Calu3 (cell line): ENCODE measurements at places on chromosomes 7 and 10.

DNA sequence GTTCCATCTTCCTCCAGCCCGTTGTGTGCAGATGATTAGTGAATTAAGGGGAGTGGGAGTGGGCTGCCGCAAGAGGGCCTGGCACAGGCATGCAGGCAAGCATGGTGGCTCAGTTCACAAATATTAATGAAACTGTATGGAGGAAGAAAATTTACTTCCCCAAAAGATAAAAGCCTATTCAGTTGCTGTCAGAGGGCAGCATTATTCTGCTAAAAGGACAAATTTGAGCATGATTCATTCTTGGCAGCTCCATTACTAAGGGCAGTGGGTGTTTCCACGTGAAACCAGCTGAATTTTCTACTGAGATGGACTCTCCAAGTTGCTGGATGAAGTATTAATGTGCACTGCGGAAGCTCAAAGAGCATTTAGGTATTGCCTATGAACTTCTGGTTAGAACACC lies 90.9 kb upstream of the WDR11 start:
- DNase-seq: no peak

- no peak for DNase-seq
Measured at GRCh38 chr10:119331061-119331460, 123.7 kb downstream of the GRK5 start.

DNA sequence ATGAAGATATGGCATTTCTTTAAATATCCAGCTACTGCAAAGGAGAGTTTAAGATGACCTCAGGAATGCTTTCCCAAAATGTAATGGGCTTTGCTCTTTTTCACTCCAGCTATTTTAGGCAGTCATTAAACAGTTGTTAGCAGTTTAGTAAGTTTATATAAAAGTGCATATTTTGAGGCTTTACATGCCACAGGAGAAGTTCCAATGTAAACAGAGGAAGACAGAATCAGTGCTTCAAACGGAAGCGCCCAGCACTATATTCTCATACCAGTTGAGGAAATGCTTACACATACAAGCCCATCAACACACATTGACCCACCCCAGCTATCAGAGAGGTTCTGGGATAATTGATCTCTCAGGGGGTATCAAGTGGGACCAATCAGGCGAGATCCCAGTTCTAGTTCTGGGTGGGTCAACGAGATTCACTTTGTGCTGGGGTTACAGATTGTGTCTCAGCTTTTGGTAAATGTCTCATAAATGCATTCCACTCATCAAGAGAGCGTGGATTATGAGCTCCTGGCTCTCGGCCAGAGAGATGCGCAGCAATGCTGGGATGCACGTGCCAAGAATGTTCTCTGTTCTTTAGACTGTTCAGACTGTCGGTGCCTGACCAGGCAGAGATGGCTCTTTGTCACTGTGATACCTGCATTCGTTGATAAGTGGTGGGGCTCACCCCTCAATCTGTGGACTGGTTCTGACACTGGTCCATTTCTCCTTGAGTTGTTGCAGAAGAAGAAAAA lies 55.0 kb downstream of the CACNB2 start:
- DNase-seq: no peak

- no peak for DNase-seq
Measured at GRCh38 chr7:134747326-134747725, 32.1 kb upstream of the CALD1 start.

DNA sequence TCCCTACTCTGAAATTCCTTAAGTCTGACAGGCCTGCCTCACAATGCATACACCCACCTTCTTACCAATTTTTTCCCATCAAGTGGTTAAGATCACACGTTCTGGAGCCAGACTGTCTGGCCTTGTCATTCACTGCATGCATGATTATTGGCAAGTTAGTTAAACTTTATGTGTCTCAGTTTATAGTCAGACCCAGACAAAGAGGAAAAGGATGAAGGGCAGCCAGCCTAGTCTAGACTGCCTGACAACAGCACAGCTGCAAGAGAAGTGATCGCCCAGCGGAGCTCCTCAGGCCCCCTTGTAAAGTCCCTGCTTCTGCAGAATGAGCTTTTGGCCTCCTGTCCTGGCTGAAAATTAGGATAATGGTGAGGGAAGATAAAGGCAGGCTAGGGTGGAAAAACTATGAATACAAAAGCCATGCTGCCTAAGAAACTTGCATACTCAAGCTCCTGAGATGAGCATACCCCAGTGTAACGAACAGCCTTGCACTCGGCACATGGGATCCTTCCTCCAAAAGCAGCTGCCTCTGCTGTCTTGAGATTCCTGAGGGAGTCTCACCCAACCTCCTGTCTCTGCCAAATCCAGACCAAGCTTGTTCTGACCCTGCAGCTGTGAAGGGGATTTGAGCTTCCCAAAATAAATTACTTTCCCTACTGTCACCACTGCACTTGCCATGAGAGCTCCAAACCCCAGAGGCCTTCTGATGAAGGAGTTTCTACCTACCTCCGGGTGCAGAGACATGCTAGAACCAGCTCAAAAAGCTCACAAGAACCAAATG lies 26.7 kb upstream of the MRLN start:
- DNase-seq: no peak
